ENCODE measurements at places on chromosomes 7 and 10. TPM values are rescaled to one million over a fixed set of nuclear protein-coding genes. Genes with fewer than 3 reads are reported as not detected.

GRCh38 chr10:63093227-63093626 is 39.9 kb upstream of the NRBF2 start:
- DNase-seq = no peak

NUB1 gene
- polyA plus RNA-seq = 45.0 TPM

- no peak for DNase-seq
These were observed 80.8 kb downstream of the PAX2 start for GRCh38 chr10:100826031-100826651.

- no peak for DNase-seq
These were observed 377.8 kb downstream of the GFRA1 start for GRCh38 chr10:115895166-115895565.

- no peak for DNase-seq
These were observed 200.7 kb downstream of the CELF2 start for GRCh38 chr10:11218395-11218794.
